ENCODE measurements at places on chromosomes 6 and 20.

DNA sequence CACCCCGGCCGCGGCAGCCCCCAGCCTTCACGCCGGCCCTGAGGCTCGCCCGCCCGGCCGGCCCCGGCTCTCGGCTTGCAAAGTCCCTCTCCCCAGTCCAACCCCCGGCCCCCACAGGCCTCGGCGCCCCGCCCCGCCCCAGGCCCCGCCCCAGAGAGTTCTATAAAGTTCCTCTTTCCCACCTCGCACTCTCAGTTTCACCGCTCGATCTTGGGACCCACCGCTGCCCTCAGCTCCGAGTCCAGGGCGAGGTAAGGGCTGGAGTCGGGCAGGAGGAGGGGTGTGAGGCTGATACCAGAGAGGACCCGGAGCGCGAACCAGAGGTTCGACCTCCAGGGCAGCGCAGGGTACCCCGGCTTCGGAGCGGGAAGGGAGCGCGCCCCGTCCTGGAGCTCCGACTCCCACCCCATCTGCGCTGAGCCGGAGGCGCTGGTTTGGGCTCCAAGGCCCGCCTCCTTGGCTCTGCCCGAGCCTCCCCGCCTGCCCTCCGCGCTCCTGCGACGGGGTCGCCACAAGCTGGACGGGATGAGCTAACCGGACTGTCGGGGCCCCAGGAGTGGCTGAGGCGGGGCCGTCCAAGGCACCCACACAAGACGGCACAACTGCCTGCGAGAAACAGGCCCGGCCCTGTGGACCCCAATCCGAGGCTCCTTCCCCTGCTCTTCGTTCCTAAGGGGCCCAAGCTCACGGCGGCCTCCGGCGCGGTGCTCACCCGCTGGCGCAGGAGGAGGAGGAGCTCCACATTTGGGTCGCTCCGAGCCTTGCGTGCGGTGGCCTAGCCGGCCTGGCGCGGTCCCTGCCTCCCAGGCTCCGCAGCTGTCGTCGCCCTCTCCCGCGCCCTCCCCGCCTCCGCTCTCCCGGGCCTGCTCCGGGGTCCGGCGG is at the start of gene IRF4:
IRF4 (plus strand) TSS at position 194 of the 882 bp plus-strand sequence. CDS start 1,401 bp downstream, outside the sequence.
- DNase-seq, result no peak

DNA sequence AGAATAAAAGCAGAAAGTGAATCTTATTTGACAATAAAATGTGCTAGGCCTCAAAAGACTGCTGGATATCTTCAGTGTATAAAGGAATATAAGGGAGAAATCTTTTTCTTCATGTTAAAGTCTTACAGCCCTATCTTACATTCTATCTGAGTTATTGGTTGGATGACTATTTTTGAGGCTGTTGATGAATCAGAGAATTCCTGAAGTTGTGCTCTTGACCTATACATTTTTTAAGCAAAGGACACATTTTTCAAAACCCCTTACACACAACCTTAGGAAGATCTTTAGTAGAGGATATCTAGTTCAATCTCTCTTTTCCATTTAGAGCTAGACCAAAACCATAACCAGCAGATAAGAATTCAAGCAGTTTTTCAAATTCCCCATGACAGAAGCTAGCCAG is 10.9 kb upstream of the CGA start:
- no peak for DNase-seq

DNA sequence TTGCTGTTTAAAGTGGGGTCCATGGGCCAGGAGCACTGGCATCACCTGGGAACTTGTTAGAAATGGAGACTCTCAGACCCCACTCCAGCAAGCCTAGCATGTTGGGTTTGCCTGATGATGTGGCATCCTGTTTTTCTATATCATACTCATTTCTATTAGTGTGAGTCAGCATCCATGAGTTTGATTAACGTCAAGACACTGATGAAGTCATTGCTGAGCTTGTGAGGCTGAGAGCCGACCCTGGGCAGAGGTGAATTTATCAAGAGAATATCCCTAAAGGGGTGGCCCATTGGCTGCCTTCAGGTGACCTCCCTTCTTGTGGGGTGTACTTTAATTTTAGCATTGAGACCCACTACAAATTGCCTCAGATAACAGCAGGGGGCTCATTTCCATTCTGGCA is 43.4 kb upstream of the RNF144B start:
- no peak for DNase-seq

- no peak for DNase-seq
Measured at GRCh38 chr6:19362396-19362795, 474.8 kb upstream of the ID4 start.

GRCh38 chr20:56179051-56179450 is 69.5 kb upstream of the MC3R start:
- no peak for DNase-seq

- DNase-seq, result peak; percentile 78
Measured at GRCh38 chr20:43590036-43590391, 723 bp upstream of the IFT52 start.

DNA sequence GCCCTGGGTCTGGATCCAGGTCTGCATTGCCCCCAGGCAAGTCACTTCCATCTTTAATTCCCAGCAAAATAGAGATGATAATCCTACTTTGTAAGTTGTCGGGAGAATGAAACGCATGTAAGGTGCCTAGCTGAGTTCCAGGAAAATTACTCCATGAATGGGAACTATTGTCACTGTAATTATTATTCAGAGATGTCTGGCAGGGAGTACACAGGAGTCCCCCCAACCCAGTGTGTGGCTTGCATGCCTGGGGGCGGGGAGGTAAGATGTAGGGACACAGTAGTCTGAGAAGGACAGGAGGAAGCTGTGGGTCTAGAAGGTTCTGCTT is 85.4 kb downstream of the CD40 start:
- no peak for DNase-seq

GRCh38 chr6:150930841-150931240 is 65.3 kb downstream of the MTHFD1L start:
- DNase-seq, result no peak

GRCh38 chr20:10513931-10514575 is 78.9 kb downstream of the SLX4IP start:
- no peak for DNase-seq

Data from NCI-H510A treated with DMSO at 0.1 percent for 48 hours (cell line).